Stimulated activated naive CD4-positive, alpha-beta T cell treated with Interleukin-2 at 50 U/mL for 16 hours (primary cell): ENCODE measurements at places on chromosomes 1 and 21.

- no peak for DNase-seq
Observed at GRCh38 chr1:222697203-222697602, 15.1 kb downstream of the AIDA start.

DNA sequence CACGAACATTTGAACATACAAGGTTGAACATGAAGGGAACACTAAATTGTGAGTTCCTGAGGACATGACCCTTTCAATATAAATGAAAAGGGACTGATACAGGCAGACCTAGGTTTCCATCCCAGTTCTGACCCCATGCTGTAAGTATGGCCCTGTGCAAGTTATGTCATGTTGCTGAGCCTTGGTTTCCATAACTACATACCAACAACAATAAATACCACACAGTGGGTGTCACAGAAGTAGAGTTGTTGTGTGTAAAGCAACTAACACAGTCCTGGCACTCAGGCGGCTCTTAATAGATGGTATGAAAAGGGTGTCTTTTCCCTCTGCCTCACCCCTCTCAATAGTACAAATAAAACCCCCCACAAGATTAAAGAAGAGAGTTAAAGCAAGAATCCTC, 140.8 kb downstream of the LMX1A start:
- DNase-seq, result no peak

DNA sequence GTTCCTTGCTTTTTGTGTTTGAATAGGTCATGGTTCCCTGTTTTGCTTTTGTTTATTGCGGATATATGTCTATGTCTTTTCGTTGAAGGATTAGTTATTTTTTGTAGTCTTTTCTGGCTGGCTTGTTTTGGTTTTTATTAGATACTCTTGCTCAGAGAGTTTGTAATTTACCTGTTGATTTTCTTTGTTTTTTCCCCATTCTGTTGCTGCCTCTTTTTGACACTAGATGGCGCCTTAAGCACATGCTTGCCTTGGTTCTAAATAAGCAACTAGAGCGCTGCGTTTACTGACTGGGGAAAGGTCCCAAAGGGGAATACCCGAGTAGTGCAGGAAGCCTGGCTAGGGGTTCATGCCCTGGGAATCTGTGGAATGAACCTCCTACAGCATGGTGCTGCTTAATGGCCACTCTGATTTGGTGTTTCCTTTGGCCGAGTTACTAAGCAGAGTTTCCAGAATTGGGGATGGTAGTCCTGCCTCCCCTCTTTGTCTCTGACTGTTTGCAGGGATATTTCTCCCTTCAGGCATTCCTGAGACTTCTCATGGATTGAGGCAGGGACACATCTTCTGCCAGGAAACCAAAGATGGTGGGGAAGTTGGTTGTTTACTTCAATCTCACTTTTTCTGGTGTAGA, 143.2 kb downstream of the PTPRU start:
- no peak for DNase-seq

DNA sequence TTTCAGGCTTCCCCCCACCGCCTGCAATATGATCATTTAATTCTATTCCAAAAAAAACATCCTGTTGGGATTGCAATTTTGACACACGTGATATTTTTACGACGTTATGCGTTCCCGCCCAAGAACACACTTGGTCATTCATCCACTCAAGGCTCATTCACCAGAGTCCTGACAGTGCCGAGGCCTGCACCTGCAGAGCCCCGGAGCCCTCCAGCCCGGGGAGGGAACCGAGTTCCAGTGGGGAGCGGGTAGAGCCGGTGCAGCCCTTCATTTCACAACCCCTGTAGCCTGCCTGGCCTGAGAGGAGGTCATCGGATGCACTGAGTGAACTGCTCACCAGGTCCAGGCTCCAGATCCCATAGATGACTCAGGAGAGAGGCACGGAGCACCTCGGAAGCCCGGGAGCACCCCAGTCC, 156.0 kb upstream of the BACE2 start:
- no peak for DNase-seq
